ENCODE measurements at places on chromosomes 3 and 15.

DNA sequence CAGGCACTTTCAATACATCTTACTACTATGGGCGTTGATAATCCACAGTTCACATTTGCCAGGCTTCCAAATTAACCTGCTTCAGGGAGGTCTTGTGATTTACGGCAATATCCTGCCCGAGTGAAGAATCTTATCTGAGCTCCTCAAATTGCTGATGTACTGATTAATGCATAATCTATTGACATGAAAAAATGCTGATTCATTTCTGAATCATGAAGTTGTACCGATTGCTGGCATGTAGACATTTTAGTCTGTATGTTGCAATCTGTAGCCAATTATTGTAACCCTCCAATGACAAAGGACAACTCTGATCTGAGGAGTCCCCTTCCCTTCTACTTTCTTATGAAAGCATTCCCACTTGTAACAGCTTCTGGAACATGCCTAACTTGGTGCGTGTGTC, 97.2 kb downstream of the SEC22A start:
- DNase-seq: peak; percentile 40

GRCh38 chr3:33113772-33114621, at the start of gene CRTAP:
Gene CRTAP (plus strand): TSS chr3:33114014. CDS start chr3:33114078, 64 bp downstream.
- DNase-seq: peak; percentile 91

DNA sequence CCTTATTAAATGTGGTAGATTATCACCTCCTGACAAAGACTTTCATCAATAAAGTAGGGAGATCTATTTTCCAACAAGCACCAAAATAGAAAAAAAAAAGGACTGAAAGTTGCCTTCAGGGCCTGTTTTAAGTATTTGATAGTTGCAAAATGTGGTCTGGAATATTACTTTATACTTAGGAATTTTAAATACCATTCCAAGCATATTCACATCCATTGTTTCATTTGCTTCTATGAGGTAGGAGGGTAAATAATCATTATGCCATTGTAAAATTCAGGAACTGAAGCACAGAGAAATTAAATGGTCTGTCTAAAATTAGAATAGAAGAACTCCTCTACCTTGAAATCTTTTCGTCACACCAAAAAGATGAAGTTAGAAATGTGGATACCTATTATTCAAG, 110.0 kb downstream of the TMCC1 start:
- no peak for DNase-seq

- DNase-seq: peak; percentile 73
Observed at GRCh38 chr15:50676799-50677483, 9.7 kb downstream of the TRPM7 start.

- DNase-seq: no peak
Observed at GRCh38 chr3:121786485-121786884, 36.9 kb upstream of the GOLGB1 start.

DNA sequence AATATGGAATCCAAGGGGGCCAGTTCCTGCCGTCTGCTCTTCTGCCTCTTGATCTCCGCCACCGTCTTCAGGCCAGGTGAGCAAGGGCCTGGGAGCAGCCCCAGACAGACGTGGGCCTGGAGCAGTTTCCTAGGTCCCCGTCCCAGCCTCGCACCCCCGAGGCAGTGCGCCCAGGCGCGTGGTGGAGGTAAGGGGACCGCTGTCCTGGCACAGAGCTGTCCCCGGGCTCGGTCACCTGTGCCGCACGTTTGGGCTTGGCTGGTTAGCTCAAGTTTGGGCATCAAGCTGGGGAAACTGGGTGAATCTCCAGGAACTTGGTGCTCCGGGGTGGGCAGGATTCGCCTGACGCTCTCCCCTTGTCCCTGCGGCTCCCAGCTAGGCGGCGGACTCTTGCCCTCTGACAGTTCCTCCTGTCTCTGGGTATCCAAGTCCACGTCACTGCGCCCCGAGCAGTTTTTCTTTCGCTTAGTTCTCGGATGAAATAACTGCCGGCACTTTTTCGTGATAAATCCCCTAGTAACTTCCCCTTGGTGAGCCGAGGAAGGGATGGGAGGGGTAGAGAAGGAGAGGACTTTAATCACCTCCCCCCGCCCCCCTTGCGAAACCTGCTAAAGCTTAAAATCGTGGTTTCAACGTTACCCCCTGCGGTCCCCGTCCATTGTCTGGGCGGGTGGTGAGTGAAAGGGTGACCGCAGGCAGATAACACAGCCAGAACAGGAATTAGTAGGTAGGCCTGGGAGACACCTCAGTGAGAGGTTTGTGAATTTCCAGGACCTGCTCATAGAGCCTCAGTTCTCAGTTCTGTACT, 901 bp downstream of the ALCAM start:
- DNase-seq: peak; percentile 71
